NCI-H2081 (cell line): ENCODE measurements at places on chromosomes 16 and 17.
A peak's percentile ranks its signal among the peaks of the same experiment; 100 is the strongest.

GRCh38 chr16:12334852-12335251 is 358.3 kb downstream of the SNX29 start:
- DNase-seq: no peak

- DNase-seq: no peak
These were observed 4.3 kb downstream of the GID4 start for GRCh38 chr17:18043491-18043890.

- DNase-seq: no peak
These were observed 26.6 kb upstream of the C17orf107 start for GRCh38 chr17:4872786-4873185.

DNA sequence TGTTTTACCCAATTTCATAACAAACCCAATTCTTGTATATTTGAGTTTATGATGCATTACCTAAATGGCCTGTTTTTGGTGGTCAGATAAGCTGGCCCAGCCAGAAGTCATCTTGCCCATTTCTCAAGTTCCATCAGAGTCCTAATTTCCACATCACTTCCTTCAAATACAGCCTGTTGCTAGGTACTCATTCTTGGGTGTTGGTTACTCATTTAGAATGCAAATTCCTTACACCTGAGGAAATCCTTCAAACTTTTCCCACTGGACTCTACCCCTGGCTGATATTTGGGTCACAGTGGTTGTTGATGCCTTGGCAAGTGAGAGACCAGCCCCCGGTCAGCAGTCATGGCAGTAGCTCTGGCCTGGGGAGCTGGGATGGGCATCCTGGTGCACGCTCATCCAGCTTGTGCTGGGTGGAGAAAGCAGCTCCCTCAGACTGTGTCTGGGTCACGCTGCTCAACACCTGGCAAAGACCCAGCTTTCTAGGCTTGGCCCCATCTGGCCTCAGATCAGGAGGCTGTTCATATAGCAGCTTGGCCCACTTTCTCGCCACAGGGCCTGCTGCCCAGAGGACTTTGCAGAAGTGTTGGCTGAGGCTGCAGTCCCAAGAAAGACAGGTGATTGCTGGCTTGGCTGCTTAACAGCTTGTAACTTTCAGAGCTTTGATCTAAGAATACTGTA is 25.8 kb downstream of the WSB1 start:
- no peak for DNase-seq

DNA sequence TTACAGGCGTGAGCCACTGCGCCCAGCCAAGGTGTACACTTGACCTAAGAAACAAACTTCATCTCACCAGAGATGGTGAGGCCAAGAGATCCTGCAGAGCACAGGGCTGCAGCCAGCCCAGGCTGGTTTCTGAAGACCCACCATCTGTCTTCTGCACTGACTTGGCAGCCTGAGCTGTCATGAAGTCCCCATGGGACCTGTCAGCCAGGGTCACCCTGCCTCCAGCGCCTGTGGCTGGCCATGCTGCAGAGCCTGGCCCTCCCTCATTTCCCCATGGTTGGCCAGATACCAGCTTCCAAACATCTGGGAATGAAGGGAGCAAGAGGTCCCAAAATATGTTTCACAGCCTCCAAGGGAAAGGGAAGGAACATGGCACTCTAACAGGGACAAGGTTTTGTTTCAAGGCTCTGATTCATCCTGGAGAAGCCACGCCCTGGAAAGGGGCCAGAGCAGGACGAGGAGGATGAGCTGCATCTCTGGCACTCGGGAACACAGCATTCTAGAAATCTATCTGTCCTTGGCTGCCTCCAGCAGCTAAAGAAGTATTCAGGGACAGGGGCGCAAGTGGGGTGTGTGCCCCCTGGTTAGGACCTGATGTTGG is 45.3 kb downstream of the DDX19A start:
- DNase-seq: no peak

- no peak for DNase-seq
These were observed 55.8 kb downstream of the BMERB1 start for GRCh38 chr16:15490123-15490711.

GRCh38 chr17:37516127-37516571 is 26.5 kb downstream of the DUSP14 start:
- no peak for DNase-seq

- no peak for DNase-seq
These were observed 39.3 kb downstream of the CIBAR2 start for GRCh38 chr16:85072947-85073346.

DNA sequence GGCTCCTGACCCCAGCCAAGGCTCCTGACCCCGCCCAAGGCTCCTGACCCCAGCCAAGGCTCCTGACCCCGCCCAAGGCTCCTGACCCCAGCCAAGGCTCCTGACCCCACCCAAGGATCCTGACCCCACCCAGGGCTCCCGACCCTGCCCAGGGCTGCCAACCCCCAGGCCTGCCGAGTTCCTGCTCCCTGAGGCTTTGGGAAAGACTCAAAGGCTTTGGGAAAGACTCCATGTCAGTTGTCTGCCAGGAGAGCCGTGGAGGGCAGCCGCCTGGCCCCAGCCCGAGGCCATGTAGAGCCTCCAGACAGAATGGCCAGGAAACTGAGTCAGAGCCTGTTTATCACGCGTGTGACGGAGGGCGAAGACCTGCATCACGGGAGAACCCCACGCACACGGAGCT is 21.1 kb downstream of the CBFA2T3 start:
- DNase-seq: no peak

GRCh38 chr16:48963306-48963705 is 318.3 kb downstream of the CBLN1 start:
- no peak for DNase-seq

- DNase-seq: no peak
These were observed 72.6 kb upstream of the COX10 start for GRCh38 chr17:13996748-13997147.

DNA sequence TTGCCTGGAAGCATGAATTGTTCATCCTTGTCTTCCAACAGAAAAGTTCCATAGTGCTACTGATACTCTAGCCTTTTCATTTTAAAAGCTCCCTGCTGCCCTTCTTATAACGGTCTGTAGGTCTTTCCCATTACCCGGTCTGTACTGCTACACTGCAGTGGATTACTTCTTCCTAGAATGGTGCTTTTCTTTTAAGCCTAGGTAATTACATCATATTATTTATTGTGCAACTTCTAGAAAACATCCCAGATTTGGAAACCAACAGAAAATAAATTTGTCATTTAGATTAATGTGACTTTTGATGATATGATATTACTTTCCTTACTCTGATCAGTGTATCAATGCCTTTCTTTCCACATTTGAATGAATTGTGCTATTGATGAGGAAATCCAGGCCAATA is 199.4 kb downstream of the TANC2 start:
- DNase-seq: no peak

- DNase-seq: peak; percentile 63
These were observed 17.8 kb downstream of the CDH8 start for GRCh38 chr16:62018301-62019060.

GRCh38 chr17:75111777-75112335 is 2.1 kb downstream of the ARMC7 start:
- no peak for DNase-seq

- no peak for DNase-seq
These were observed 24.9 kb downstream of the HSD17B2 start for GRCh38 chr16:82059983-82060421.
